ENCODE measurements at places on chromosomes 13 and 19.

- no peaks in the 10 kb centered on the region for H3K36me3 ChIP-seq
- H3K4me1 ChIP-seq, result no peaks in the 10 kb centered on the region
- DNase-seq, result no peak
Observed at GRCh38 chr19:30254158-30254557, 118.0 kb upstream of the ZNF536 start.

GRCh38 chr19:48608798-48609263 is 2.3 kb downstream of the SPACA4 start:
- H3K4me1 ChIP-seq, result no peaks in the 10 kb centered on the region
- peaks cover 25% of the 10 kb centered on the region for H3K27me3 ChIP-seq
- no peak overlapping the region for H3K27ac ChIP-seq

GRCh38 chr13:95136638-95137037 is 164.6 kb downstream of the ABCC4 start:
- H3K27me3 ChIP-seq, result no peaks in the 10 kb centered on the region
- no peak for DNase-seq
- no peaks in the 10 kb centered on the region for H3K36me3 ChIP-seq

- H3K4me3 ChIP-seq, result no peak overlapping the region
- no peak overlapping the region for H3K27ac ChIP-seq
- H3K36me3 ChIP-seq, result no peaks in the 10 kb centered on the region
- H3K4me1 ChIP-seq, result no peaks in the 10 kb centered on the region
Observed at GRCh38 chr19:1046836-1047695, 7.2 kb downstream of the ABCA7 start.

GRCh38 chr13:48151363-48152161 is 56.7 kb upstream of the MED4 start:
- no peaks in the 10 kb centered on the region for H3K36me3 ChIP-seq
- no peak for DNase-seq
- no peaks in the 10 kb centered on the region for H3K27me3 ChIP-seq
- H3K4me1 ChIP-seq, result no peaks in the 10 kb centered on the region

- no peaks in the 10 kb centered on the region for H3K4me1 ChIP-seq
- H3K27ac ChIP-seq, result no peak overlapping the region
- H3K36me3 ChIP-seq, result no peaks in the 10 kb centered on the region
- no peak overlapping the region for H3K4me3 ChIP-seq
- DNase-seq, result no peak
- no peaks in the 10 kb centered on the region for H3K27me3 ChIP-seq
Observed at GRCh38 chr13:49567491-49567890, 17.9 kb downstream of the RCBTB1 start.

DNA sequence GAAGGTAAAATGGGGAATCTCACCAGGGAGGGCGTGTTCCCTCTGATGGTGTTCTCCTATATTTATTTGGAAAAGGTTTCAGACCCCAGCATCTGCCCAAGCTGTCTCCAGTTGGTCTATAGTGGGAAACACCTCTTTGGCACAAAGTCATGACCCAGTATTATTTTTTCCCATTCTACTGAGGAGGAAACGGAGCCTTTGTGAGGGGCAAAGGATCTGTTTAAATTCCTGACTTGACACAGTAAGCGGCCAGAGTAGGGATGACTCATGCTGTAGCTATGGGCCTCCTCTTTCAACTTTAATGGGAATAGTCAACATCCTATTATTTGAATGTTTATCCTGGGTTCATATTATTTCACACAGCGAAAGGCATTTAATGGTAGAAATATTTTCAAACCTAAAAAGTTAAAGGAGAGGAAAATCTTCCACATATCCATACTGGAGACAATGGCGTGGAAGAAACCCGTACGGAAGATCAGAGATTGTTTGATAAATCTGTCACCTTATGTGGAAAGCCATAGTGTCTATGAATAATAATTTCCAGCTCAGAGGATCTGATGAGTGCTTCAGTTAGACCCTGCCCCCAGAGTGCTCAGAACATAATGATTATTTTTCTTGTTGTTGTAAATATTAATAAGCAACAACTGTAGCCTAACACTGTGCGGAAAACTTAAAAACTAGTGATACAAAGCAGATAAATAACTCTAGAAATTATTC is 126.0 kb downstream of the FOXO1 start:
- H3K4me3 ChIP-seq, result no peak overlapping the region
- DNase-seq, result no peak
- H3K27ac ChIP-seq, result no peak overlapping the region

- no peaks in the 10 kb centered on the region for H3K27me3 ChIP-seq
- H3K4me1 ChIP-seq, result no peaks in the 10 kb centered on the region
- H3K27ac ChIP-seq, result no peak overlapping the region
- H3K36me3 ChIP-seq, result no peaks in the 10 kb centered on the region
- no peak overlapping the region for H3K4me3 ChIP-seq
Observed at GRCh38 chr19:48479686-48480085, 10.5 kb downstream of the CYTH2 start.

DNA sequence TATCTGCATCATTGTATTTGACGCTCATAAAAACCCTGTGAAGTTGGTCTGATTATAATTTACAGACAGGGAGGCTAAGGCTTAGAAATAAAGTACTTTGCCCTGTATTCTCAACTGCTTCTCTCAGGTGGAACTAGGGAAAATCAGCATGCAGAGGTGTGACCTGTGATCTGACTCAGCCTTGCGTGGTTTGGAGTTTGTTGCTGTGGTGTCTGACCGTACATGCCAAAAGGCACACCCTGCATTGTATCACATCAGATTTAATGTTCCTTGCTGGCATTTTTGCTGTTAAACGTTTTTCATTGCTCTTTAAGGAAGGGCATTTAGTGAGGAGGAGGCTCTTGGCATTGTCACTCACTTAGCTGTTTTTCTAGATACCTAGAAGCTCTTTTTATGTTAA is 58.8 kb upstream of the C1QTNF9B start:
- no peak for DNase-seq
- no peaks in the 10 kb centered on the region for H3K36me3 ChIP-seq
- H3K27me3 ChIP-seq, result no peaks in the 10 kb centered on the region
- no peak overlapping the region for H3K27ac ChIP-seq
- H3K4me1 ChIP-seq, result no peaks in the 10 kb centered on the region

DNA sequence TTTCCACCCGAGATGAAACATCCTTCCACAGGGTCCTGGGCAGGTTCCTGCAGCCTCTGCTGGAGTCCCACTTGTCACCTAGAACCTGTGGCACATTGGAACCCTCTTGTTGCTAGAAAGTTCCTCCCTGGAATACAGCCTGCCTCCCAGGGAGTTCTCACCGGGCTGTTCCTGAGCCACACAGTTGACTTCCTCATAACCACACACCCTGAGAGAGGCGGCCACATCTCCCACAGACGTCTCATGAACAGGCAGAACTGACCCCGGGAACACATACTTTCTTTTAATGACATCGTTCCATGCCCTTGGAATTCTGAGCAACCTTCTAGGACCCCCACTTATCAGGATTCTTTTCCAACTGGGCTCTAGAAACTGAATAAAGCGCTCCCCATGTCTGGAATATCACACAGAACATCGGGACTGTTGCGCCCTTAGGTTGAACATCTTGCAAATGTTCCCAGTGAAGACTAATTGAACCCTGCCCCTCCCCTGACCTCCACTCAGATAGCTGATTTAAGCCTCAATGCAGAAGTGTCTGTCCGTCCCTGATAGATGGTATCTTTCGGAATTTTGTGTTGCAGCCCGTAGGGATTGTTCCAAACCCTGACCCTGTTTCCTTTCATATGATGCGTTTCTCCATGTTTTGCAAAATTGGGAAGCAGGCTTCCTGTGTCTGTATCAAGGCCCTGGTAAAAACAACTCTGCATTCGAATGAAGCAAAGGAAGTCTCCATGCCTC is 91.1 kb downstream of the RAB20 start:
- no peaks in the 10 kb centered on the region for H3K4me1 ChIP-seq
- H3K27ac ChIP-seq, result no peak overlapping the region
- H3K27me3 ChIP-seq, result no peaks in the 10 kb centered on the region
- DNase-seq, result no peak
- no peaks in the 10 kb centered on the region for H3K36me3 ChIP-seq
- no peak overlapping the region for H3K4me3 ChIP-seq

Data from MM.1S (cell line).